ENCODE measurements at places on chromosomes 2 and 18.

DNA sequence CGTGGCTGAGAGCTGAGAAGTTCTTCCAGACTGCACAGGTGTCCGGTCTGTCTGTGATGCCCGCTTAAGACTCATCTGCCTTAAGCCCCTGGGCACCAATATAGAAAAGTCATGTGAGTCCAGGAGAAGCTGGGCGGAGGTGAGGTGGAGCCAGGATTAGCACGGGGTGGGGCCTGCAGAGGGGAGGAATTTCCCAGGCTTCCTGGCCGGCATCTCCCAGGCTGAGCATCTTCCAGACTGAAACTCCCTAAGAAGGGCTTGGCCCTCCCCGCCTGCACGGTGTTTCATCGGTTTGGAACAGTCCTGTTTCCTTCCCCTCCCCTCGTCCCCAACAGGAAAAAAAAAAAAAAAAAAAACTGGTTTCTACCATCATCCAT is 270.3 kb downstream of the ATAD2B start:
- DNase-seq = no peak

- no peak for DNase-seq
These were observed 312.8 kb upstream of the FANCL start for GRCh38 chr2:58553937-58554336.

DNA sequence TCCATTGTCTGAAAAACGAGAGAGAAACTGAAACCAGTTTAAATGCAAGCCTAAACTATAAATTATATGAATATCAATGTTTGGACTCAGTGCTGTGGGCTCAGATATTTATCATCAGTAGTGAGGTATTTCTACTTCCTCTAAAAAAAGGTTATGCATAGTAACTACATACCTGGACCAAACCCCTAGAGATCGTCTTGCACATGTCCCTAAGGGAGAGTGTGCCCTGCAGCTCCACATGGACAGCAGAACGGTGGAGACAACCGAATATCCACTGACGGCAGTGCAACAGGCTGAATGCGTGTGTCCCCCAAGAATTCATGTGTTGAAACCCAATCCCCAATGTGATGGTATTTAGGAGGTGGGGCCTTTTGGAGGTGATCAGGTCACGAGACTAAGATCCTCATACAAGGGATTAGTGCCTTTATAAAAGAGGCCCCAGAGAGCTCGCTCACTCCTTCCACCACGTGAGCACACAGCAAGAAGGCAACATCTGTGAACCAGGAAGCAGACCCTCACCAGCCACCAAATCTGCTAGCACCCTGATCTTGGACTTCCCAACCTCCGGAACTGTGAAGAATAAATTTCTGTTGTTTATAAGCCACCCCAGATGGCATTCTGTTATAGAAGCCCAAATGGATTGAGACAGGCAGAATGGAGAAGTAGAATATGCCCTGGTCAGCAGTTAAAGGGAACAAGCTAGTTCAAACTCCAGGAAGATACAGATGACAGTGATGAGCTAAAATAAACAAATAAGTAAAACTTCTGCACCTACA is 208.4 kb downstream of the ANAPC1 start:
- no peak for DNase-seq

- peak; percentile 12 for DNase-seq
These were observed 175.8 kb downstream of the LOXHD1 start for GRCh38 chr18:46481048-46481846.

GRCh38 chr18:70363861-70364260 is 75.0 kb downstream of the SOCS6 start:
- DNase-seq = no peak

GRCh38 chr18:5457462-5457957 is 86.3 kb downstream of the EPB41L3 start:
- DNase-seq = no peak

DNA sequence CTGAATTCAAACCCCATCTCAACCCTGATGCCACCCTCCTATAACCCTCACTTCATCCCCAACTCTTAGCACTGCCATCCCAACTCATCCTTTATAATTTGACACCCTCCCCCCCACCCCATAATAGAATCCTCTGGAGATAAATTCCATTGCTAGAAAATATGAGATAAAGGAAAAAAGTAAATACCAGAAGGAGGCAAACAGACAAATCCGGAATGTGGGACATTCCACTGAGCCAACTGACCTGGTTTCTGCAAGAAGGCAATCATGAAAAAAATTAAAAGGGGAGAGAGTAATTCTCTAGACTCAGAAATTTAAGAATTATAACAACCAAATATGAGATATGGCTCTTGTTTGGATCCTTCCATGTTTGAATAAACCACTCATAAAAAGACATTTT is 132.4 kb downstream of the CYP26B1 start:
- DNase-seq = no peak

- peak; percentile 10 for DNase-seq
These were observed 38.4 kb upstream of the ZSWIM2 start for GRCh38 chr2:186887107-186888090.

DNA sequence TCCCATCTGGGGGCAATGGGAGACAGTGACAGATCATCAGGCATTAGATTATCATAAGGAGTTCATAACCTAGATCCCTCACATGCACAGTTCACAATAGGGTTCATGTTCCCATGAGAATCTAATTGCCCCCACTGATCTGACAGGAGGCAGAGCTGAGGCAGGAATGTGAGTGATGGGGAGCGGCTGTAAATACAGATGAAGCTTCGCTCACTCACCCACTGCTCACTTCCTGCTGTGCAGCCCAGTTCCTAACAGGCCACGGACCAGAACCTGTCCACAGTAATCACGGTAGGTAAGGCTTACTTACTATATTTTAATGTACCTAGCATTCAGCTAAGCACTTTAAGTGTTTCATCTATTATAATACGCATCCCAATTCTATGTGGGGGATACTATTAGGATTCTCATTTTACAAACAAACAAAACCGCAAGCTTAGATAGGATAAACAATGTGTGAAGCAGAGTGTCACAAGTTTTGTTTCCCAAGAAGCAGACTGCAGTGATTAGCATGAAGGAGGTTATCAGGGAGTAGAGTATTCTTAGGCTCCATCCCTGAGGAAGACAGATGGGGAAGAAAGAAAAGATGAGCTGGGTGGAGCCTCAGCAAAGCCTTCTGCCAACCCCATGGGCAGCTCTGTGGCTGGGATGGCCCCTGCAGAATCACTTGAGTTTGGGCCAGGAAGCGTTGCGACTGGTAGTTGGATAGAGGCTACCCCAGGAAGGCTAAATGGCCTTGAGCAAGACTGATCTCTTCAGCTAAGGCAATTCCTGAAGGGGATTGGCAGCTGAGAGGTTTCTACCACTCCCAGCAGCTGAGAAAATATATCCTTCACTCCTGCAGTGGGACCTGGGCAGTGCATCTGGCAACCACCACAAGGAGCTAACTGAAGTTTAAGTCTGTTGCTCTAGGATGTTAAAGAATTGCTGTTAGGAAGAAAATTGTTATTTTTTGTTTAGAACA is 133.1 kb downstream of the MREG start:
- DNase-seq = no peak

- no peak for DNase-seq
These were observed 1736.9 kb upstream of the CELF4 start for GRCh38 chr18:39302481-39302880.

GRCh38 chr2:223681125-223681524 is 79.0 kb upstream of the SCG2 start:
- no peak for DNase-seq

DNA sequence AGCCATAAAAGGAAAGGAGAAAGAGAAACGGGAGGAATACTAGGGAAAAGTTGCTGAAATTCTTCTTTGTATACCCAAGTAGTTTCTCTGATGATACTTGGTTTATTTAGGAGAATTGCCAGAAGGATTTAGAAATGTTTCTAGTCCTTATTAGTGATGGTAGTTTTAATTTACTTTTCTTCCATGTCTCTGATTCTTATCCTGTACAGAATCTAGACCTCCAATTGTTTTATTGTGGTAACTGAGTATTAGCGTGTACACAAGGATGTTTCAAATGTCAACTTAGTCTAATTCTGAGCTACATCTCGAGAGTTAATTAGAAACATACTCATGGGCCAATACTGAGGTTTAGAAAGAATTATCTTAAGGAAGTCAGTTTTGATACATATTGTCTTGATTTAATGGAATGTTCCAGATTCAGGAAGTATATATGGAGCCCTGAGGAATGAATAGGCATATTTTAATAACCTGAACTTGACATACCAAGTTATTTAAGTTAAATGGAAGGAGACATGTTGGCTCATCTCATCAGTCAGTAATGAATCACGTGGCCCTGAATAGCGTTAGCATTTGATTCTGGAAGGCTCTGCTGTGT is 219.6 kb downstream of the LTBP1 start:
- no peak for DNase-seq

DNA sequence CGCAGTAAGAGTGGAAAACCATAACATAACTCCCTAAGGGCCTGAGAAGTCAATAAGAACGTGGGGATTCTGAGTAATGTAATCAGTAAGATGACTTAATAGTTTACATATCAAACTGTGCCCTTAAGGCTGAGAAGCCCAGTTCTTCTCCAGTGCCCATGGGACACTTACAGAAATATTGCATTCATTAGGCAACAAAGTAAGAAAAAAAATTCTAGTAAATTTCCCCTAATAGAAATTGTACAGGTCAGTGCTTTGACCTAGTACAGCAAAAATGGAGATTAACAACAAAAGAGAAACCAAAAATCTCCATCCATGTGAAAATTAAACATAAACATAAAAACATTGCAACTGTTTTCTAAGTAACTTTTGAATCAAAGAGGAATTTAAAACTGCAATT is 139.8 kb upstream of the HS6ST1 start:
- DNase-seq = no peak

GRCh38 chr2:43178602-43179542 is 47.5 kb downstream of the ZFP36L2 start:
- DNase-seq = peak; percentile 51

DNA sequence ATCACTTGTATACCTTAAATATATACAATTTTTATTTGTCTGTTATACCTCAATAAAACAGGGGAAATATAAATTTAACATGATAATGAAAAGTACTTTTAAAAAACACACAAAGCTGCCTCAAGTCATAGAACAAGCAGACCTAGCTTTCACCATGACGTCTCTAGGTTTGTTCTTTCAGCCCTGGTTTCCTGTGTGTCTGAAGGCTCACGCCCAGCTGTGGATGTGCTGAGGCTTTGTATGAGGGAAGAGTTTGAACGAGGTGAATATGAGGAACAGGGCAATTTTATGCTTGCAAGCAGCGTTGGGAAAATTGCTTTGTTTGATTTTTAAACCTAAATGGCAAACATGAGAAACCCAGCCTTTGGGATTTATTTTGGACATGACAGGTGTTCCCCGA is 15.3 kb downstream of the SH3RF3 start:
- DNase-seq = no peak

DNA sequence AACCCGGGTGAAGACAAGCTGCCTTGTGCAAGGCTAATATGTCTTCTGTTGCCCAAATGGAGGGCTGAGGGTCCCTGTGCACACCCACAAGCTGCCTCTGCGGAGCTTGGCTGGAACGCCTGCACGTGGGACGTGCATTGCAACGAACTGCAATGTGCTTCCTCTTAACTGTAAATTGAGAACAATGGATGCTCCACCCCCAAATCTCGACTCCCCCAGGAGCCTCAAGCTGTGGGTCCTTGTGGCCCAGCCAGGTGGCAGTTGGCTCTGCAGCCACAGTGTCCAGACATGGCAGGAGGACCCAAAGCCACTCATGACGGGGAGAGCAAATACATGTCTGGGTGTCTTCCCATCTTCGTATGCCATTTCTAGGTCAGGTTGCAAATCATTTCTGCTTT is 90.1 kb downstream of the TWIST2 start:
- no peak for DNase-seq

DNA sequence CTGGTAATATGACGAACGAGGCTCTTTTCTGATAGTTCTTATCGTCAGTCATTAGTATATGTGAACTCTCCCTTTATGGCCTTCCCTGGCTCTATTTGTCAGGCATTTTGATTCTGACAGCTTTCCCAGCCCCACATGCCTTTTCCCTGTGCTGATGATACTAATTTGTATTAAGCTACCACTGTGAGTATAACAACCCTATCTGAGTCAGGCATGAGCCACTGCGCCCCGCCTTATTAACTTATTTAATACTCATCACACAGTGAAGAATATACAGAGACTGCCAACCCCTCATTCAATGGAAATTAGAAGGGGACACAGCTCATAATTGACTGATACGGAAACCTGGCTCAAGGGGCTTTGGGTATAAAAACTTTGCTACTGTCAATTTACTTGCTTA is 140.0 kb downstream of the NETO1 start:
- DNase-seq = no peak

DNA sequence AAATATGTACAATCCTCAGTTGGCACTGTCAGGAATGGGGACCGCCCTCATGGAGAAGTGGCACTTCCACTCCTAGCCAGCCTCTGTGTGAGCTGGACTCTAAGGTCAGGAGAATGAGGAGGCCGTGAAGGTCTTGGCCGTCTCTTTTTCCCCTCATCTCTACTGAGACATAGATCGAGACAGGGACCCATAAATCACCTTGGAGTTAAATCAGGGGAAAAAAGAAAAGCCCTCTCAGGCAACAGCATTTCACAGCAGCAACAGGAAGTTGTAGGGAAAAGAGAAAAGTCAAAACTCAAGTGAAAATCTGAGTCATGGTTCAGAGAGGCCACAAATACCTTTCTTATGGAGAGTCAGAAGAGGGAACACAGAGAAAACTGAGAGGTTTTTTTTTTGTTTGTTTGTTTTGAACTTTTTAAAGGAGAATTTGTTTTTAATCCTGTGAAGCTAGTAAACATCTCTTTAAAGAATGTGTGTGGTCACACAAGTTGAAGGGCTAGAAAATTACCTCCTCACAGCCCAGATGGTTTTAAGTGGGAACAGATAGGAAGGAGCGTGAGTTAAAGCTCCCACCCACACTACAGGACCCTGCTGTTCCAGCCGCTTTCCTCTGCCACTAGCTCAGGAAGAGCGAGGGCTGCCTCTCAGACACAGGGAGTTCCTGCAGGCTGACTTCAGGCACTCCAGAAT is 30.6 kb upstream of the CYP1B1 start:
- DNase-seq = no peak

All from NCI-H2171 (cell line).